Upper lobe of left lung (tissue), 6 donors: ENCODE measurements at places on chromosomes 7 and 10. TPM values are rescaled to one million over a fixed set of nuclear protein-coding genes. Genes with fewer than 3 reads are reported as not detected.

DNA sequence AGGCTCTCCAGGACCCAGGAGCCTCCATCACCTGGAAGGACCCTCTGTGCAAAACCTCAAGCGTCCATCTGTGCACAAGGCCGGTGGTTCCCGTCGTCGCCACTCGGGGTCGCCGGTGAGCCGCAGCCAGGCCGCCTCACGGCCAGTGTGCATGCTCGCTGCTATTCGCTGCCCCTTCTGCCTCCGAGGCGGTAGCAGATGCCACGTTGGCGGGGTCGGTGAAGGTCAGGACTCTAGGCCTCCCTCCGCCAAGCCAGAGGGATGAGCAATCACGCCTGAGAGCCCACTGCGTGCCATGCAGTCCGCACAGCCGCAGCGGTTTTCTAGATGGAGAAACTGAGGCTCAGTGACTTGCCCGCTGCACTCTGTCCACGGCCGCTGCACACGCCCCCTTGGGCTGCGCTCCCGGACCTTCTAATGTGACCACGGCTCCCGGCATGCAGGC lies 5.7 kb downstream of the UPK3B start:
- DNase-seq, result peak; percentile 96
- no peak overlapping the region for H3K4me3 ChIP-seq
- no peak overlapping the region for H3K27ac ChIP-seq
- H3K36me3 ChIP-seq, result no peaks in the 10 kb centered on the region
- no peaks in the 10 kb centered on the region for H3K4me1 ChIP-seq
- H3K27me3 ChIP-seq, result no peaks in the 10 kb centered on the region

DNA sequence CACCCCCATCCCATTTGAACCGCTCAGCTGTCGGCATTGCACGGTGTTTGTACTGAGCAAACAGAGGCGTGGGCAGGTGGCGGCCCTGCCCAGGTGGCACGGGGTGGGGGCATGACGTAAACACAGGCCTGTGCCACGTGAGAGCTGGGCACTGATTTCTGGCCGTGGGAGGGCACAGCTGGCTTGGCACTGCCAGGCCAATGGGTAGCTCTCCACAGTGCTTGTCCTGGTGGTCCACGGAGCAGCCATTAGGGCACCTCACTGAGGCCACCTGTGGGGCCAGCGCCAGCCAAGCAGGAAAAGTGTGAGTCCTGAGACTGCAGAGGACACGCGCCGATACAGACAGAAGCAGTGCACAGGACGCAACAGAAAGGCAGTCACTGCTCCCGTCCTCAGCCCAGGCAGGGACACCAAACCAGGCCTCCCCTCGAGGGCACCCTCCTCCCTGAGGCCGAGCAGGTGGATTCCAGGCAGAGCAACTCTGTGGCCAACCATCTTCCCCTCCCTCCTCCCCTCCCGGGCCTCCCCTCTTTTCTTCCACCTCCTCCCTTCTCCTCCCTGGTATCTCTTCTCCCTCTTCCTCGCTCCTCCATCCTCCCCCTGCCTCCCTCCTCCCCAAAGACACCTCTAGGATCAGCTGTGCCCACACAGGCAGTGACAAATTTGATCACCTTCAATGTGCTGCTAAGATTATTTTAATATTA lies 258.7 kb downstream of the ELFN1 start:
- H3K4me3 ChIP-seq, result no peak overlapping the region
- H3K27ac ChIP-seq, result no peak overlapping the region
- H3K4me1 ChIP-seq, result no peaks in the 10 kb centered on the region
- no peaks in the 10 kb centered on the region for H3K27me3 ChIP-seq
- H3K36me3 ChIP-seq, result no peaks in the 10 kb centered on the region
- DNase-seq, result peak; percentile 86

- H3K36me3 ChIP-seq, result no peaks in the 10 kb centered on the region
- H3K4me1 ChIP-seq, result no peaks in the 10 kb centered on the region
- no peaks in the 10 kb centered on the region for H3K27me3 ChIP-seq
- DNase-seq, result no peak
Observed at GRCh38 chr7:156079156-156079555, 266.9 kb upstream of the SHH start.

CYP3A5 gene
- 8.0 TPM for total RNA-seq

DOCK4 gene
- total RNA-seq, result 80.3 TPM

HOXA10 gene
- total RNA-seq, result not detected
